ENCODE measurements at places on chromosomes 12 and 14.

DNA sequence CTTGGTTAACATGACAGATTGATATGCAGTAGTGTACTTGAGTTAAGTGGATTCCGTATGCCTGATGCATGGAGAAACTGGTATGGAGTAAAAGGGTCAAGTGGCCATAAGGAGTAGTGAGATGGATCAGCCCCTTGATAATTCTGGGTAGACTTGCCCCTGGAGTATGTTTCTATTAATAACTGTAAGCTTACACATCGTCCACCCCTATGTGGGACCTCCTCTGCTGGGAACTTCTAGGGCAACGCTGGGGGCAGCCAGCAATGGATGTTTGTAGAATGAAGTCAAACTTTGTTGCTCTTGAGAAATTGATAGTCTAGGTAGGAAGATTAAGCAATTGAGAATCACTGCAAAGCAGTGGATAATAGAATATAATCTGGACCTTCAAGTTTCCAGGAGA lies 3.5 kb downstream of the C12orf75 start:
- DNase-seq: no peak

DNA sequence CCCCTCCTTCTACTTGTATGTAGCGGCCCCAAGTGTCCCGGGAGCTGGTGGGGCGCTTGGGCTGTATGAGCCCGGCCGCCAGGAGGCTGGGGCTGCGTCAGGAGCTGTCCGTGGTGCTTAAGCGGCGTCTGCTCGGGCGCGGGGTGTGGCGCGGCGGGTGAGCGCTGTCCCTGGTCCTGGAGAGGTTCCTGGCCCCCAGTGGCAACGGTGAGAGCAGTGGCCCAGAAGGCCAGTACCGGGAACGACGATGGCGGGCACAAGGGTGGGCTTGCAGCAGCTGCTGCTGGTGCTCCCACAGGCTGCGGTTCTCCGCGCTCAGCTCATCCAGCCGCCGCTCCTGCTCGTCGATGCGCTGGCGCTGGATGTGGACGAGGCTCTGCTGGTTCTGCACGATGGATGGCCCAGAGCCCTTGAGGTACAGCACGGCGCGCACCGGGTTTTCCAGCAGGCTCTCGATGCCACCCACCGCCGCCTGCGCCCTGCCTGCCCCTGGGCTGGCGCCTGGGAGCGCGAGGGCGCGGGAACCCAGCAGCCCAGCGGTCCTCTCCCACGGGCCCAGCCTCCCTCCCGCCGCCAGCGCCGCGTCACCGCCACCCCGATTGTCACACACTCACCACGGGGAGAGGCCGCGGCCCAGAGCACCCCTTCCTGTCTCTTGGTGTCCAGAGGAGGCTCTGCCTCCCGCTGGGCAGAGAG lies 41.9 kb upstream of the FKBP4 start:
- DNase-seq: peak; percentile 94

DNA sequence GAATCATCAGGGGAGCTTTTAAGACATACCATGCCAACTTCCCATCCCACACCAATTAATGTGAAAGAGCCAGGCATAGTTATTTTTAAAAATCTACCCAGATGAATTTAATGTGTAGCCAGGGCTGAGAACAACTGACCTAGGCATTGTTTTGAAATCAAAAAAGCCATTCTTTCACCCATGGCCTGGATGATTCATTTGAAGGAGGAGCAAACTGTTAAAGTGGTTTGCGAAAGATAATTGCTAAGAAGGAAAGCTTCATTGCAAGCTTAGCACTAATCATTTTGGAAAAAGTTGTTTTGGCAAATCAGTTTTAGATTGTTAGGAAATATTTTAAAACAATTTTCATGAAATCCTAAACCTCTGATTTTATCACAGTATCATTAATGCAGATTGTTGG lies 2.1 kb upstream of the GTSF1 start:
- DNase-seq: no peak

GRCh38 chr12:82883394-82884355 lies 197.0 kb downstream of the TMTC2 start:
- DNase-seq: no peak

- DNase-seq: no peak
Measured at GRCh38 chr14:52759145-52759544, 29.2 kb downstream of the STYX start.

GRCh38 chr14:93044121-93044520 lies 71.6 kb downstream of the ITPK1 start:
- DNase-seq: no peak

- no peak for DNase-seq
Measured at GRCh38 chr14:24848102-24848790, 201.7 kb downstream of the STXBP6 start.

GRCh38 chr14:23915559-23915958 lies 38.0 kb upstream of the DHRS4 start:
- DNase-seq: no peak
